ENCODE measurements at places on chromosomes 6 and 20.

GRCh38 chr20:63137851-63138415, 78.0 kb downstream of the YTHDF1 start:
- DNase-seq = no peak

GRCh38 chr6:148082044-148082443, 260.6 kb upstream of the SASH1 start:
- no peak for DNase-seq

DNA sequence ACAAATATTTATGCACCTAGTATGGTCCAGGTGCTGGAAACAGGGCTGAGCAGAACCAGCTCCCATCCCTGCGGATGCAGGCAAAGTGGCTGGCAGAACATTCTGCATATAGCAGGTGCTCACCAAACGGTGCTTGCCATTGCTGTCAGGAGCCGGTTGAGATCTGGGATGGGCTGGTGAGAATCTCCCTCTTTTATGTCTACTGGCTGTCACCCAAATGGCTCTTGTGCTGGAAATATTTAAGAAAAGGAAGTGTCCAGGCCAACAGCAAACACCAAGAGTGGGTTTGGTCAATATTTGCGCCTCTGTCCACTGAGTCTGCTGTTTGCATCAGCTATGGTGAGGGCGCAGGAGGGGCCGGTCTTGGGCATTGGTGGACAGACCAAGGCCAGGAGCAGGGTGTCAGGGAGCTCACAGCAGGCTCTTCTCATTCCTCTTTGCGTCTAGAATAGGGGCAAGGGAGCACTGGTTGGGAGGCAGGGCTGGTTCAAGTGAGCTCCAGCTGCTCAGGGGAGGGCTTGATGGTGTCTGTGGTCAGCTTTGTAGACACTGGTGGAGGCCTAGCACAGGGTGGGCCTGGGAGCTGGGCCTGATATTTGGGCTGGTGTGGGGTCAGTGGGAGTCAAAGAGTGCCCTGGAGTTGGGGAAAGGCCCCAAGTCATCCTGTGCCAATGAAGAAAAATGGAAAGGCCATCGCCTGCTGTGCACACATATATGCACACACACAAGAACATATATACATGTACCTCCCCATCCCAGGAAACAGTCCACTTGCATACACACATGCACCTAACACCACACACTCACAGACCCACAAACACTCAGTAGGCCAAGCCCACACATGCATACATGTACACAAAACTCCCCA, 1.4 kb upstream of the BPIFB2 start:
- no peak for DNase-seq

GRCh38 chr6:7201732-7202541, 94.2 kb downstream of the RREB1 start:
- DNase-seq = no peak

DNA sequence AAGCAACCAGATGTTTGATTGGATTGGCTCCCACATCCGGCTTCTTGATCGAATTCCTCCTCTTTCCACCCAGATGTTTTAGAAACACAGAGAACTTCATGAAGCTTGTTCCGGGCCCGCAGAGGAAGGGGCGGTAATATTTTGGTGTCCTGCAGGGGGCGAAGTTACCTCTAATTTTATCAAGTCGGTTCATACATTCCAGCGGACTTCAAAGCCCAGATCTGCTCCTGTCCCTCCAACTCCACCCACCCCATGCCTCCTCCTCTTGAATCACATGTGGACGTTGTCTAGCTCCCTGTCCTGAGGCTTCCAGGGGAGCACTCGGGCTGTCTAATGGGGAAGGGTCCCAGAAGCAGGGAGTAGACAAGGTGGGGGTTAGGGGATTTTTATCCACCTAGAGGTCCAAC, 2.9 kb upstream of the BMP6 start:
- DNase-seq = peak; percentile 65

DNA sequence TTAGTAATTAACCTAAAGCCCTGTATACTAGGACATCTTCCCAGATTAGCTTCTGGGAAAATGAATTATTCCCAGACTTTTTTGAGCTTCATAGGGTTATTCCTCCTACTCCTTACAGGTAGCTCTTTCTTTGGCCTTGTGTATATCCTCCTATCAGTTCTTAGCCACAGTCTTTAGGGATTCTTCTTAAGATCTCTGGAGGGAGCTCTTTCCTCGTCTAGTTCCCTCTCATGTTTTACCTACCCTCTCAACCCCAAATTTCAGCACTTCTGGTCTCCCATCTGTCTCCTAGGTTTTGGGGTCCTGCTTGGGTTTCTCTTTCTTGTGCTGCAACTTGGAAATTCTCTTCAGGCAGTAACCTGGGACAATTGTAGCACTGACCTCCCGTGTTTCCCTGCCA, 46.4 kb upstream of the SLC35B3 start:
- no peak for DNase-seq

DNA sequence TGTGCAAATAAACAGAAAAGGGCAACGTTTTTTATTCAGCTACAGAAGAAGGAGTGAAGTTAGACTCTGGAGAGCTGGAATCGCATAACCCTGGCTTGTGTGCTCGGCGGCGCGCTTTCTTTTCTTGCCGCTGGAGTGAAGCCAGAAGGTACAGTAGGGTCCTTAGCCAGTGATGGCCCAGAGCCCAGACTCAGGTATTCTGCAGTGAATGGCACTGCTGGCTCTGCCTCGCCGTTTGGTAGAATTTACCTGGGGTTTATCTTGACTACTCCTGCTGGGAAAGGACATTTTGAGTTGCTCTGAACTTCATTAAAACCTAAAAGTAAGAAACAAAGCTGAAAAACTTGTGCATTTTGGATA, 56.9 kb upstream of the TIAM2 start:
- DNase-seq = no peak

GRCh38 chr20:34066476-34067090, 45.5 kb downstream of the EIF2S2 start:
- DNase-seq = no peak

DNA sequence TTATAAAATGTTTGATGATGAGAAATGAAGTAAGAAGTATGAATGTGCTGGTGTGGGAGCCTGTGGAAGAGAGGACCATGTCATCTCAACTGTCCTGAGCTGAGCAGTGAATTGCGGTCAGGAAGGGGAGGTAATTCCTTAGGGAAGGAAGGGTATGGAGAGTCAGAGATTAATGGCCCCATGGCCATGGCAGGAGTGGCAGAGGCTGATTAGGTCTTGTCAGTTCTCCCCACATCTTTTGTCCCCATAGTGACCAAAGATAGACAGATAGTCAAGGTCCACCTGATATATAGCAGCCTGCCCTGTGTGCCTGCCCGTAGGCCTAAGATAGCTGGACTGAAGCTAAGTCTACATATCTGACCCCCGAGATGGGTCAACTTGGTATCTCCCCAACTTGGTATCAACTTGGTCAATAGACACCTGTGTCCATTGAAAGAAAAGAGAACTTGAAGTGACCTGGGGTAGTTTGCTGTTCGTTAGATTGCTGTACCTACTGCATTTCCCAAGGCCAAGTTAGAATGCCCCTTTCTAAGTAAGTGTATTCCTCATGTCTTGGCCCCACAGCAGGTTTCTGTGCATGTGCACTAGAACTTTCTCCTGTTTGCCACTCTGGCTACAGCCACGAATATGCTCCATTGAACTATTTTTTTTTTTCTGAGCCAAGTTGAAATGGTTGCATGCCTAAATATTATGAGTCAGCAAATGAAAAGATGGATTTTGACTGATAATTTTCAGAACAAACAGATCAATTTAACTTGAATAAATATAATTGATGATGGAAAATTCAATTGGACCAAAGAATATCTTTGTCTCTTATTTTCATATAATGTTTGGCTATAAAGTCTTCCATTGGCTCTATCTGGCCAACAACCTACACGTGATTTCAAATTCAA, 143.4 kb downstream of the ISM1 start:
- DNase-seq = no peak

GRCh38 chr6:48933136-48933535, 529.9 kb downstream of the MMUT start:
- no peak for DNase-seq

DNA sequence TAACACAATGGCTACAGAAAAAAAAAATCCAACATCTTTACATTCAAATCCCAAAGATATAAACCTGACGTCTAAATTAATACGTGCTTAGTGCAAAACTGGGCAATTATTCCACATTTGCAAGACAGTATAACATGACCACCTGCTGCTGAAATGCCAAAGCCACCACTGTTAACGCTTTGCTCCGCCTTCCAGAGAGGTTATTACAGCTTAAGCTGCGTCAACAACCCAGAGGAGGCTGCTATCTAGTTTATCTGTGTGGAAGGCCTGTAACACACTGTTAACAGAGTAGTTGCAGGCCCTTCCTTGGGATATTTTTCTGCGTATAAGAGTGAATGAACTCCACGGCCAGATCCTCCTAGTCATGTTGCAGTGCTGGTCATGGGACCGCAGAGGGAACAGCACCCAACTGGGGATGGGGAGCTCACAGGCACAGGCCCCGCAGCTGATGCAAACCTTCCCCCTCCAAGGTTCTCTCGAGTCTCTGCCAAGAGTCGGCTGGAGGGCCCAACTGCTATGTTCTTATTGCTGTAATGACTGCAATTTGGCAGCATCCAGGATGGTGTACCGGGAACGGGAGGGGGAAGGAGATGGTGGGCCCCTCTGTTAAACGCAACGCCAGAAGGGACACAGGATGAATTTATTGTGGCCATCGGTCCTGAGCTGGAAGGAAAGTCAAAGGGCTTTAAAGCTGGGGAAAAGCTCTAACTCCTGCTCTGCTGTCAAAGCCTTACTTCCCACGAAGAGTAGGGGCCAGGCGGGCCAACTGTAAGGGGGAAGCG, 993 bp upstream of the NCOA7 start:
- DNase-seq = peak; percentile 23

- no peak for DNase-seq
These were observed 44.2 kb upstream of the TMEM217 start for GRCh38 chr6:37302086-37302686.

GRCh38 chr20:34663213-34663943, 13.5 kb downstream of the PIGU start:
- DNase-seq = no peak

GRCh38 chr20:8454137-8454712, 322.2 kb downstream of the PLCB1 start:
- no peak for DNase-seq

- no peak for DNase-seq
These were observed 691.7 kb upstream of the SLC35B3 start for GRCh38 chr6:9126878-9127560.

DNA sequence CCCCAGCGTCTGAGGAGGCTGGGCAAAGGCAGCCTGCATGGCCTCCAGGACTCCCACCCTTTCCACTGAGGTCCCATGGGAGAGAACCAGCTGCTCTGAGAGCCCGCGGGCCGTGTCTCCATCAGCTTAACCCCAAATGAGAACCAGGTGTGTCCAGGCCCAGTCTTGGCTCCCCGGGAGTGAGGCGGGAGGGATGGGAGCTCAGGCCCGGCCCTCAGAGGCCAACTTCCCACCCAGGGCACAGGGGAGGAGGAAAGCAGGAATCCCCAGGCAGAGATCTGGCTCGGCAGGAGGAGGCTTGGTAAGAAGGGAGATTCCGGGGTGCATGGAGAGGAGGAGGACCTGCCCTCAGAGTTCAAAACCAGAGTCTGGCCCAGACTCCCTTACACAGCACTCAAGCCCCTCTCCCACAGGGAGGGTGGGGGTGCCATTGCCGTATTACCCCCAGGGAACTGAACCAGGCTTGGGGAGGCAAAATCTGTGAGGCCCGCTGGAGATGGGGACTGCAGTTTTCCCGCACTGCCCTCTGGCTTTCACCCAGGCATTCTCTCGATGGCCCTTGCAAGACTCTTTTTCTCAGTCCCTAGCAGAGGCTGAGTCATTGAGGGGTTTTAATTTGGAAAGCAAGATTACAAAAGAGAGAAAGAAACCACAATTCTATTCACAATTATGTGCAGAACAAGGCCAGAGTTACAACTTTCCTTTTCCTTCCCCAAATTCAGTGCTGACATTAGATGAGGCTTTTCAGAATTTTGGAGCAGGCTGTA, 17.1 kb downstream of the FOXF2 start:
- no peak for DNase-seq

- no peak for DNase-seq
These were observed 1.7 kb downstream of the SOD2 start for GRCh38 chr6:159691133-159691962.

DNA sequence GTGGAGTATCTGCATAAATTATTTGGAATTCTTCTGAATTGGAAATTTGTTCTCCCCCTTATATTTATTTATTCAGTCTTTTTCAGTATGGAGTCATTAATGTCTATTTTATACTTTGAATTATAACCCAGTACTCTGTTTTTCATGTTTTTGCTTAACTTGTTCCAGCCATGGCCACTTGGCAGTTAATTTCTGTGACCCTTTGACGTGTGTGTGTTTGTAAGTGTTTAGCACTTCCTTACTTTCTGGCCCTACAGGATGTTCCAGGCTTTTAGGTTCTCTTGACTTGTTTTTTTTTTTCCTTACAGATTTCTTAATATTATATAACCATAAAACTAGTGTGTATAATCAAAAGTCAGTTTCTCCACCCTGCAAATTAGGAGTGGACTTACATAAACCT, 24.1 kb downstream of the ENPP1 start:
- no peak for DNase-seq

DNA sequence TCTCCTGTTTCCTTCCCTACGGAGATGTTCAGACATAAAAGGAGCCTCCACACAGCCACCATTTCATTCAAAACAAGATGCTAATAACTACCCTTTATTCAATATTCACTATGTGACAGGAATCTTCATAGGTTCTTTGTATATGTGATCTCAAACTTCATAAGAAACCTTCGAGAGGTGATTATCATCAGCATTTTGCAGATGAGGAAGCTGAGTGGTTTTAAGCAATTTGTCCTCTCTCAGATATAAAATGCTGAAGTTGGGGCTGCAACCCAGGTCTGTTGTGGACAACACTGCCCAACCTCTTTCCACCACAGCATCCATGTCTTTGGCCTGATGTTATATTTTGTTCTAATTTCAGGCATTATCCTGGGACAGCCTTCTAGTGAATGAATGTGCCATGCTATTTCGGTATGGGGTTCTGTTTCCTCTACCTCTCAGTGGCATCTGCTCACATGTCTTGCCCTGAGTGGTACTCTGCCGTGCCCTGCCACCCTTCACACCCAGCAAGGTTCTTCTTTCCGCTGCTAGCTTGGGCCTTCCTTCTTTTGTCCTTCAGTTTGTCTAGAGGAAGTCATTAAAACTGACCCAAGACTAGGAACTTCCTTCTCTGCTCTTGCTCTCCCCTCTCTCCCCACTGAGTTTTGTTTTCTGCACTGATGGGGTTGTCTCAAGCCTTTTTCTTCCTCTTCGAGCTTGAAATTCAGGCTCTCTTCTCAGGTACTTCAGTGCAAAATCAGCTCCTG, 300.9 kb upstream of the PRDM1 start:
- DNase-seq = no peak

- no peak for DNase-seq
These were observed 63.3 kb downstream of the CD24 start for GRCh38 chr6:106910999-106911949.

DNA sequence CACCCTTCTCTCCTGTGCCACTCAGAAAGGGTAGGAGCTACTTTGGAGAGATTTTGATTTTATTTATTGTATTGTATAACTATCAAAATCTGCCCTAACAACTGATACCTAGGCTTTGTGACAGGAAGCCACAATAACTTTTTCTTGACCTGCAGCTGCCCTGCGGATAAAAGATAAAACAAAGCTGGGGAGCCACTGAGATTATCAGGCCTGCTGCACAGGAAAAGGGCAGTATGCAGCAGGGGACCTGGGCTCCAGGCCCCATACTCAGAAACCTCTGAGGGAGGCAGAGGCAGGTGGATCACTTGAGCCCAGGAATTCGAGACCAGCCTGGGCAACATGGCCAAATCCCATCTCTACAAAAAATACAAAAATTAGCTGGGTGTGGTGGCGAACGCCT, 980 bp upstream of the SNX21 start:
- DNase-seq = no peak
